ENCODE measurements at places on chromosomes 11 and 22.
A peak's percentile ranks its signal among the peaks of the same experiment; 100 is the strongest.

DNA sequence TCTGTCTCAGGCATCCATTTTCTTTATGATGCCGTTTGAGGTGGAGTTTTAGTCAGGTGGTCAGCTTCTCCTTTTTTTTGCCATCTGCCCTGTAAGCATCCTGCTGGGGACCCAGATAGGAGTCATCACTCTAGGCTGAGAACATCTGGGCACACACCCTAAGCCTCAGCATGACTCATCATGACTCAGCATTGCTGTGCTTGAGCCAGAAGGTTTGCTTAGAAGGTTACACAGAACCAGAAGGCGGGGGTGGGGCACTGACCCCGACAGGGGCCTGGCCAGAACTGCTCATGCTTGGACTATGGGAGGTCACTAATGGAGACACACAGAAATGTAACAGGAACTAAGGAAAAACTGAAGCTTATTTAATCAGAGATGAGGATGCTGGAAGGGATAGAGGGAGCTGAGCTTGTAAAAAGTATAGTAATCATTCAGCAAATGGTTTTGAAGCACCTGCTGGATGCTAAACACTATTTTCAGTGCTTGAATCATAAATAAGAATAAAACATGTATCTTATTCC, 10.9 kb upstream of the HBE1 start:
- DNase-seq, result no peak

DNA sequence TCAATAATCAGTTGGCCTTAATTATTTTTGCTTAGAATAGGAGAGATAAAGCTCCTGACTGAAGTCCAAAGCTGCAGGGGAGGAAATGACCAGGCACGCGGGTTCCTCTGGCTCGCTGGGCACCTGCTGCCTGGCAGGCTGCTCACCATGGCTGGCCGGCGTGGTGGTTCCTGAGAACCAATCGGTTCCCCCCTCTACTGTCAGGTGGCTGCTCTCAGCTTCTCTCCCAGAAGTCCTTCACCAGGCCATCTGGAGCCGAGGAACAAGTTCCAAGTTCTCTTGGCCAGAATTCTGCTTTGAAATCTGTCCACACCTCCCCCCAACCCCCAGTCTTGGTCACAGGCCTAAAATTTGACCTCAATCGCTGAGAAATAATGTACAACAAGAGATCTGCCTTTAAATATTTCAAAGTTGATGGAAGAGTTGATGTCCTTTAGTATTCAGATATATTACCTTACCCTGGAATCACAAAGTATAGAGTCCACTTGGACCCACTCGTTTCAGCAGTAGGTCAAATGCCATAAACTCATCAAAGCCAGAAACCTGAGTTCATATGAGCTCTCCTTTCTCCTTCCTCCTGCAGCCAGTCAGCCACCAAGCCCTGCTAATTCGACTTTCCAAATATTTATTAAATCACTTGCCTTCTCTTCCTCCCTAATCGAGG, 25.2 kb downstream of the EXPH5 start:
- DNase-seq, result no peak

- no peak for DNase-seq
Observed at GRCh38 chr22:21856197-21856596, 11.2 kb downstream of the MAPK1 start.

DNA sequence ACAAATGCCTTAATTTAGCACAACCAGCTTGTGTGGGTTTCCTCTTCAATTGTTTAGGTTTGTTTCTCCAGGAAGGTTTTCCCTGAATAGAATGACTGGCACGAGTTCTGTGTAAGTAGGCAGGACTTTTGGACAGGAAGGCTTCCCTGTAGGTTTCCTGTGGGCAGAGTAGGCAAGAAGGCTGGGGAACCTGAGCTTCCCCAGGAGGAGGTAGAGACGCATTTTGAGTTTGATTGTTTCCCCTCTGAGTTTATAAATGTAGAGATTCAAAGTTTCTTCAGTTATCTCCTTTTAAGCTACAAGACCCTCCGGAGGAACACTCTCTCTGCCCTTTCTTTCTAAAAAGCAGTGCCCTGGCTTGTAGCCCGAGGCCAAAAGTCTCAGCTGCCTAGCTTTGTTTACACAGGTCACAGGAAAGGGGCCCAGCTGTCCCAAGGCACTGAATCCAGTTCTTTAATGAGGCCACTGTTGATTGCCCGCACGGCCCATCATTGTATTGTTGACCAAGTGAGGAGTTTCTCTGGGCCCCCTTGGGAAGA, 66.6 kb upstream of the RDX start:
- peak; percentile 69 for DNase-seq

DNA sequence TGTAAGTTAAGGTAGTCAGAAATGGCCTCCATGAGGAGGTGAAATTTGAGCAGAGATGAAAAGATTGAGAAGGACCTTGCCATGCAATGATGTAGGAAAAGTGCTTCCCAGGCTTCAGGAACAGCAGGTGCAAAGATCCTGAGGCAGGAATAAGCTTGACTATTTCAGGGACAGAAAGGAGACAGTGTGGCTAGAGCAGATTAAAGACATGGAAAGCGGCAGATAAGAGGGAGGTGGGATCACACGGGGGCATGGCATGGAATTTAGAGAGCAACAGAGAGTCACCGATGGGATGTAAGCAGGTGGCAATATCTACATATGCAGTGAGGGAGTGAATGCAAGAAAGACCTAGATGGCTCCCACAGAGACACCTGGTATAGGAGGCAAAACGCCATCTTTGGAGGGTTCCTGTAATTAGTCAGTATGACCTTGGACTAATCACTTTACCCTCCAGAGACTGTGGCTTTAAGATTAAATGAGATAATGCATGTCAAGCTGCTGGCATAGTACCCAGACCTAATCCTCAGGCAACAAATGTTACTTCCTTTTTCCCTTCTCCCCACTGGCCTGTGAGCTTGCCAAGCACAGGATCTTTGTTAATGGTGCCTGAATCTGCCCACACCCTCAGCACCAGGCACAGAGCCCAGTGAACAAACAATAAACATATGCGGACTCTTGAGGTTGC, 24.6 kb upstream of the ACER3 start:
- DNase-seq, result no peak

DNA sequence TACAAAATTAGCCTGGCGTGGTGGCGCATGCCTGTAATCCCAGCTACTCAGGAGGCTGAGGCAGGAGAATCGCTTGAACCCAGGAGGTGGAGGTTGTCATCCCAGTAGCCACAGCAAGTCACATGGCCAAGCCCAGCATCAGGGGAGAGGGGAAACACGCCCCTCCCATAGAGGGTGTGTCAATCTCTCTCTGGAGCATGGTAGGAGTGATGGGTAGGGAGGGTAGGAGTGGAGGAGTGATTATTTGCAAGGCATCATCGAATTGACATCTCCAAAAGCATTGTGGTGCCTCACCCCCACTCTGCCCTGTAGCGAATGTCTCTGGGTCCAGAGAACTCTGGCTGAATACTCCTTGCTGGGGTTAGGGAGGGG, 6.1 kb upstream of the SSTR3 start:
- DNase-seq, result no peak

- no peak for DNase-seq
Observed at GRCh38 chr11:75558939-75559843, 2.9 kb upstream of the SERPINH1 start.

DNA sequence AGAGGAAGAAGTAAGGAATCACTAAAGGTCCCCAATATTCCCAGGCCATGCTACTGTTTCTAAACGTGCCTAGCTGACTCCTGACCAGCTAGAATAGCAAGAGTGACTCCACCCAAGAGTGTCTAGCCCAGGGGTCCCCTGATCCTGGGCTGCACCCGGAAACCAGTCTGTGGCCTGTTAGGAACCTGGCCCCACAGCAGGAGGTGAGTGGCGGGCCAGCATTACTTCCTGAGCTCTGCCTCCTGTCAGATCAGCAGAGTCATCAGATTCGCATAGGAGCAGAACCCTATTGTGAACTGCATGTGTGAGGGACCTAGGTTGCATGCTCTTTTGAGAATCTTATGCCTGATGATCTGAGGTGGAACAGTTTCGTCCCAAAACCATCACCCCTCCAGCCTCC, 2.0 kb downstream of the MMP20 start:
- DNase-seq, result no peak

GRCh38 chr11:13260963-13261588, 16.5 kb upstream of the BMAL1 start:
- no peak for DNase-seq

GRCh38 chr11:15618583-15619032, 503.9 kb downstream of the INSC start:
- no peak for DNase-seq

DNA sequence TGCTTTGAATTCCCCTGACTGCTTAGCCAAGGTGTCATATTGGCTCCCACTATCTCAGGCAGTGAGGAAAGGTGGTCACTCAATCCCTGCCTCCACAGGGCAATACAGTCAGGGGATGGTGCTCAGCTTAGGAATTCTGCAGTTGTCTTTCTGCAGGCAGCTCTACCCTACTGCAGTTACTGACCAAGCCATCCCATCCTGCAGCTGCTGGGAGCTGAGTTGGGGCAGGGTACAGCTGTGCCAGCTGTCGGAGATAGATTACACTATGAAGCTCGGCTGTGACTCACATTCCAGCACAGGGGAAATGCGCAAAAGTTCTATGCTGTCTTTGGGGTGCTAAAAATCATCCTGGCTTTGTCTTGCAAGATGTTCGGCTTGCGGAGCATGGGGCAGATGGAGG, 4.4 kb upstream of the DAGLA start:
- no peak for DNase-seq

DNA sequence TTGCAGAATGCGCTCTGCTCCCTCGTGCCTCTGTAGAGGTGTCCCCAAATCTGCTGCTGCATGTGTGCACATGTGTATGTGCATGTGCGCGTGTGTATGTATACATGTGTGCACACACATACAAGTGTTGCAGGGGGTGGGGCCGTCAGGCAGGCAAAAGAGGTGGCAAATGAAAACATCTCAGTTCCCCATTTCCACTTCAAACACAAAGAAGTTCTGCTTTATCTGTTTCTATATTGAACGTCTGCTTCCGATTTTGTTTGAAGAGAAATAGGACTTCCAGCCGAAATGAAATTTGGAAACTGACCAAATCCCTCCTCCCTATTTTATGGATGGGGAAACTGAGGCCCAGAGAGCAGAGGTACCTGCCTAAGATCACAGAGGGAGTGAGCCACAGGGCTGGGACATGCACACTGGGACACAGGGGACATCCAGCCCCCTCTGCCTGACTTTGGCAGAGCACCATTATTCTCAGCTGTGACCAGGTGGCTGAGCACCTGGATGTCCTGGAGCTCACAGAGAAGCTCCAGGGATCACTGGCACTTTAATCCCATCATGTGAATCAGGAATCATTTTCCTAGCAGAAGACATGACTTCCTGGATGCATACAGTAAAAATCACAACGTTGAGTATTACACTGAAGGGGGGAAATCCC, 41.2 kb upstream of the ALX4 start:
- peak; percentile 18 for DNase-seq

GRCh38 chr22:45336971-45337431, 27.3 kb downstream of the FAM118A start:
- DNase-seq, result peak; percentile 73

DNA sequence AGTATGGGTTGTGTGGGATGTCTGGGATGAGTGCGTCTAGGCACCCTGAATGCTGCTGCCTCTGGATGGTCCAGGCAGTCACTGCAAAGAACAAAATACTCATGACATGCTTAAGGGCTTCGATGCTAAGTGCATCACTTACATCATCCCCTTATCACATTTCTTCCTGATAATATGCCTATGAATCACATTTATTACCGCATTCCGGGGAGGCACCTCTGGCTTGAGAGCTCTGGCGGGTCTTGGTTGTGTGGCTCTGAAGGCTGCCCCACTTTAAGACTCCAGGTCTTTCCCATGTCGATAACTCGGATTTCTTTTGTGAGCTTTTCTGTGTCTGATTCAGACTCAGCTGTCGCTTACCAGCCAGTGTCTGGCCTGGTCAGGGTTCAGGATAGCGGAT, 1126.4 kb downstream of the TBC1D22A start:
- no peak for DNase-seq

DNA sequence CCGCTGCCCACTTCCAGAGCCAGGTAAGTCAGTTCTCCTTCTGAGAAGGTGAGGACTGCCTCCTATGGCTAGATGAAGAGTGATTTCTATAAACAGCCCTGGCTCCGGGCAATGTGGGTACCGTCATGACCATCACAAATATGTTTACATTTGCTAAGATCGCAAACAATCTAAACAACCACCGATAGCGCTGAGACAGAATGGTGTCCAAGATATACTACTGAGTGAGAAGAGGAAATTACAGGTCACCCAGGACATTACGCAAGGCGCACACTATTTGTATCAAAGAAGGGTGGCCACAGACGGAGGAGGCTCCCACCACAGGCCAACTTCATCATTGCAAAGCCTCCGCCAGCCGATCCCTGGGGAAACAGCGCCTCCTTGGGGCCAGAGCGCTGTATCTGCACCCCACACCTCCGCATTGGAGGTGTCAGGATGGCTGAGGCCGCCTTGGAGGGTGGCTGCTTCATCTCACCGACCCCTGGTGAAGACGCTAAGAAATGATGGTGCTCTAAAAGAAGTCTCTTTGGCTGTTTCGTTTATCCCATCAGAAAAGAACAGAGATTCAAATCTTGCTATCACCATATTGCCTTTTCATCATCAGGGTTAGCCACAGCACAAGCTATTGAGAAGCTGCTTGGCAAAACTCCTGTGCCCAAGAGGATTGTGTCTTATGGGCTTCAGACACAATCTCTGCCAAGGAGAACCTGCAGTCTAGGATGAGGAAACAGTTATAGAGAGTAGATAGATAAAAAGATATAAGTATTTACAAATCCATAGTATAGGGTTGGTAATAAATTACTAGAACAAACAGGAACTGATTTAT, 12.3 kb upstream of the ASRGL1 start:
- no peak for DNase-seq

DNA sequence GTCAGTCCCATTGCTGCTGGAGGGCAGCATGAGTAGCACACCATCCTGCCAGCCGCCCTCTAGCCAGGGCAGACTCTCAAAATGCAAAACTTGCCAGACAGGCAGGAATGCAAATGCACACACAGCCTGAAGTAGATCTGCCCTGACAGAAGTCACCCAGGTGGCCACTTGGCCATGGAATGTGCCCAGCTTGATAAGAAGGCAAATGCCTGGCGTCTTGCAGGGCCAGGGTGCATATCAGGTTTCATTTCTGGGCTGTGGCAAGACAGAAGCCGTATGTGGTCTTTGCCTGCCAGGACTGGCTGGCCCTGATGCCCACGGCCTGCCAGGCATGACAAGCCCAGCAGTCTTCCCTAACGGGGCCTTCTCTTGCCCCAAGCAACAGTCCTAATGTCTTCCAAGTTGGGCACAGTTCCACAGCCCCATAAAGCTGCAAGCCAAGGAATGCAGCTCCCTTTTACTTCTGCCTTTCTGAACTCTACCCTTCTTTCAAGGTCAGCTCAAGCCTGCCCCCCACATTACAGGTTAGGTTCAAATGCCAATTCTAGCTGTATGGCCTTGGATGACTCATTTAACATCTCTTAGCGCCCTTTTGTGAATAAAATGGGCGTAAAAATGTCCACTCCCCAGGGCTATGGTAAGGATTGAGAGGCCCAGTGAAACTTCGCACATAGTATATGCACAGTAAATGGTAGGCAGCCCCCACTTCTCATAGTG, 29.7 kb downstream of the POU2AF3 start:
- DNase-seq, result peak; percentile 16

GRCh38 chr22:30334646-30335045, 7.9 kb upstream of the TBC1D10A start:
- no peak for DNase-seq

GRCh38 chr11:71449596-71449995, 1.4 kb upstream of the DHCR7 start:
- no peak for DNase-seq

GRCh38 chr22:29079218-29079901, 6.5 kb downstream of the KREMEN1 start:
- DNase-seq, result no peak

- DNase-seq, result peak; percentile 63
Observed at GRCh38 chr11:117010808-117011540, 87.3 kb downstream of the SIK3 start.
